ENCODE measurements at places on chromosomes 12 and 14.

DNA sequence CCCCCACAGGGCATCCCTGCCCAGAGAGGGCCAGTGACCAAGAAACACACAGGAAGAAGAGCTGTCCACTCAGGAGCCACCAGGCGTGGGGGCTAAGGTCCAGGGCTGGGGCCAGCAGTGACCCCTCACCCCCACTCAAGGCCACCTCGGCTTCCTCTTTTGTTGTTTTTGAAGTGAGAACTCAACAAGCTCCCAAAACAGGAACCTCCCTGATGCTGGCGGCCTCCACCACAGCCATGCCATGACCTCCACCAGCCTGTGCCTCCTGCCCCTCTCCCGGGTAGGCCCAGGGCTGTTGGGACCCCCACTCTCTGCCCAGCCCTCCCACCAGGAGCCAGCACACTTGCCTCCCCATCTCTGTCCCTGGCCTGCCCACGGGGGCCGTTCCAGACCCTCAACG lies 7.8 kb downstream of the AKT1 start:
- no peak for DNase-seq

DNA sequence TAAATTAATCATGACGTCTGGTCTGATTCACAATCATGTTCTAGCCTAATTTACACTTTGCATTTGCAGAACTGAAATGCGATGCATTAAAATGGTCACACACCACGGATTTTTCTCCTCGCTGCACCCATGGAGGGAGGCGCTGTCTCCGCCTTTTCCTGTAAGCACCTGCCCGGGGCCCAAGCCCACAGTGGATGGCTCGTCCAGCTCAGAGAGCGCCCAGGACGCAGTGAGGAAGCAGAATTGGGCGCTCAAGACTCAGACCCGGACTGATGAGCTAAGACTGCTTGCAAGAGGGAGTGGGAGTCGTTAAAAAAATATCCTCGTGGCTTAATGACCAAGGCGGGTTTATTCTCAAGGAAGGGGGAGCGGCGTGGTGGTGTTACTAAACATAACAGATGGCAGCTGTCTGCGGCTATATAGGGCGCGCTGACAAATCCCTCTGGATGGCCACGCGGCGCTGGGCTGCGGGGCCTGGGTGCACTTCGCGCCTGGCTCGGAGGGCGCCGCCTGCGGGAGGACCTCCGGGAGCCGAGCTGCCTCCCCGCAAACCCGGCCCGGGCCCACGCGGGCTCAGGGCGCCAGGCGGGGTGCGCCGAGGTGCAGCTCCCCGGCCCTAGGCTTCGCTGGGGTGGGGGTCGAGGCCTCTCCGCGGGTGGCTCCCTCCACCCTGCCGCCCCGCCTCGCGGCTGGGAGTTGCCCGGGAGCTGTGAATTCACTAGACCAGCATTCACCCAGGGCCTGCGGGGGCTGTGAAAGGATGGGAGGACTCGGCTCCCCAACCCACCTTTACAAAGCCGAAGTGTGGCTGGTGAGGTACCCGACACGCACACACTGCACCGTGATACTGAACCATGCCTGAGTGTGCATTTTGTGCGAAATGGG lies 78.7 kb downstream of the PPM1A start:
- DNase-seq = no peak

GRCh38 chr12:124479680-124480468 lies 87.5 kb downstream of the NCOR2 start:
- no peak for DNase-seq

- no peak for DNase-seq
These were observed 38.1 kb upstream of the SLC2A13 start for GRCh38 chr12:40144023-40144422.

DNA sequence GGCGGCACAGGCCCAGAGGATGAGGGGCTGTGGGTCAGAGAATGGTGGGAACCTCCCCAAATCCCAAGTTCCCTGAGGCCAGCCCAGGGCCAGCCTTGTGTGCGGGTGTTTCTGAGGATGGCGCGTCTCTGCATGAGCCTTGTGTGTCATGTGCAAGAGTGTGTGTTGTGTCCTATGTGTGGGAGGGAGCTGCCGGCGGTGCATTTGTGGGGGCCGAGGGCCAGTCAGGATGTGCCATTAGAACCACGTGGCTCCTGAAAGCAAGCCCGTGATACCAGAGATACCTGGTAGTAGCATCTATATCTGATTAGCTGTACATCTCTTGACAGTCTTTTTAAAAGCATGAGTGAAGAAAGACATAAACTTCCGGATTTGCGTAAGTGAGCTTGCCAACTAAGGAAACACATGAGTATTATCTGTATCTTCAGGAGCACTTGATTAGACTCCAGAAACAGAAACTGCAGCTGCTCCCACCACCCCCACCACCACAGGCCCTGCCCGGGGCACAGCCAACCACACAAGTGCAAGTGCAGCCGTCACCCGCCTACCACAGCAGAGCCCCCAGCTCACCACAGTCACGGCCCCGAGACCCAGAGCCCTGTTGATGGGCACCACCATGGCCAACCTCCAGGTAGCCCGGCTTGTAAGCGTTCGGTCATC lies 19.2 kb downstream of the DDX51 start:
- no peak for DNase-seq

DNA sequence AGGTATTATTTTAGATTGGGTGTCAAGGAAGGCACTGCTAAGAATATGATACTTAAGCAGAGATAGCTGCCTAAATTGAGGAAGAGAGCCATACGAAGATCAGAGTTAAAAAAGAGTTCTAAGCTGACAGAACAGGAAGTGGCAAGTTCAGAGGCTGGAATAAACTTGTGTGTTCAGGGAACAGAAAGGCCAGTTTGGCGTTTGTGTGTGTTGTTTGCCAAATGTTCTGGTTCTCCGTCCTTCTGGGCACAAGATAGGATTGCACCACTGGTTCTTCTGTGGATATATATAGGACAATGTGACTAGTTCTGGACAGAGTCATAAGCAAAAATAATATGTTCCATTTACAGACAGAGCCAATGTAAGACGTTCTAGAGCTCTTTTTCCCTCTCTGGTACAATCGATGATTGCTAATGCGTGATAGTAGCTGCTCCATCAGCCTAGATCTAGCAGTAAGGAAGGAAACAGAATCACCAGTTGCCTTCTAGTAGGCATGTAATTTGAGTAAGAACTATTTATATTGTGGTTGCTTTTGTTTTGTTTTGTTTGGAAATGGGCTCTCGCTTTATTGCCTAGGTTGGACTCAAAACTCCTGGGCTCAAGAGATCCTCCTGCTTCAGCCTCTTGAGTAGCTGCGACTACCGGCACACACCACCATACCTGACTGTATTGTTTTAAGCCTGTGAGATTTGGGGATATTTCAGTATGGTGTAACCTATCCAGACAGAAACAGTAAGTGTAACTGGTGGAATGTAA lies 7.4 kb downstream of the BBS10 start:
- DNase-seq = no peak

DNA sequence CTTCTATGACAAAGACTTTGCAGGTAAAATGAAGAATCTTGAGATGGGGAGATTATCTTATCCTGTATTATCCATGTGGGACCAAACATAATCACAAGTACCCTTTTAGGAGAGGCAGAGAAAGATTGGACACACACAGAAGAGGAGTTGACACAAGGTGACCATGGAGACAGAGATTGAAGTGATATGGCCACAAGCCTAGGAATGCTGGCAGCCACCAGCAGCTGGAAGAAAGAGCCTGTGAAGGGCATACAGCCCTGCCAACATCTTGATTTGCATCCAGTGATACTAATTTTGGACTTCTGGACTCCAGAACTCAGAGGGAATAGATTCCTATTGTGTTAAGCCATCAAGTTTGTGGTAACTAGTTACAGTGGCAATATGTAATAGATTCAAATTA lies 78.1 kb downstream of the RPS29 start:
- no peak for DNase-seq

DNA sequence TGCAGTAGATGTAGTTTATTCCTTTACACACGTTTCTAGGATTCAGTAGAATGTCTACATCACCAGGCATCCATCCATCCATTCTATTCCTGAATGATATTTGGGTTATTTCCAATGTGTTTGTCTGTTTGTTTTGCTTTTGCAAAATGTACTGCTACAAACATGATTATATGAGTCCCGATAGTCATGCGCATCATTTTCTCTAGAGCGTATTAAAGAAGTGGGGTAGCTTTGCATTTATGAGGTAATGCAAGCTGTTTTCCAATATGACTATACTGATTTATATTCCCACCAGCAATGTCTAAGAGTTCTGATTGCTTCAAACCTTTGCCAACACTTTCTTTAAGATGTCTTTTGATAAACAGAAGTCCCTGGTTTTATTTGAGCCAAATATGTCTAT lies 253.2 kb downstream of the NOVA1 start:
- DNase-seq = no peak

- no peak for DNase-seq
These were observed 96.3 kb downstream of the ITPK1 start for GRCh38 chr14:93019367-93019843.

- peak; percentile 27 for DNase-seq
These were observed 106.2 kb upstream of the NAV3 start for GRCh38 chr12:77724367-77724957.

GRCh38 chr14:100100032-100100703 lies 34.9 kb downstream of the EVL start:
- DNase-seq = no peak

GRCh38 chr12:15278816-15279658 lies 43.3 kb upstream of the PTPRO start:
- DNase-seq = no peak

GRCh38 chr12:11595080-11595479 lies 54.4 kb upstream of the ETV6 start:
- no peak for DNase-seq

GRCh38 chr12:42786400-42787148 lies 197.0 kb upstream of the PRICKLE1 start:
- no peak for DNase-seq

DNA sequence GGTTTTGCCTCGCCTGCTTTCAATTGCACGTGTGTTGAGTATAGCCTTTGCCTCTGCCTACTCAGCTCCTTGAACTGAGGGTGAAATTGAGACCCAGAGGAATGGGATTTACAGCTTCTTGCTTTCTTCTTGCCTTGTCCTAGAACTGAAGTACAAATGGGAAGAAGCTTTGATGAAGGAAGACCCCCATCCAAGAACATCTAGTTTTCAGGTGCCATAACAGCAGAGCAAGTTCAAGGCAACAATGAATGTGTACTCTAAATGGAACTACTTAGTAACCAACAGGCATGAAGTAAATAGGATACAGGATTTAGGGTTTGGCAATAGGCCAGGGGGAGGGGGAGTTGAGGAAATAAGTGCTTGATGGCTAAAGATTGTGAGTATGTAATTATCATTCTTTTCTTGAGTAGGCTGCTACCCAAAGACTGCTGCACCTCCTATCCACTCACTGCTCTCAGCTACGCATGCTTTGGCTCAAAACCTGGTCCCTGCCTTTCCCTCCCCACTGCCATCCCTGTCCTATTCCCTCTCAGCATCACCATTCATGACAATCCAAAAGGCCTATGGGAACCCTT lies 2.1 kb downstream of the GPX2 start:
- DNase-seq = no peak

DNA sequence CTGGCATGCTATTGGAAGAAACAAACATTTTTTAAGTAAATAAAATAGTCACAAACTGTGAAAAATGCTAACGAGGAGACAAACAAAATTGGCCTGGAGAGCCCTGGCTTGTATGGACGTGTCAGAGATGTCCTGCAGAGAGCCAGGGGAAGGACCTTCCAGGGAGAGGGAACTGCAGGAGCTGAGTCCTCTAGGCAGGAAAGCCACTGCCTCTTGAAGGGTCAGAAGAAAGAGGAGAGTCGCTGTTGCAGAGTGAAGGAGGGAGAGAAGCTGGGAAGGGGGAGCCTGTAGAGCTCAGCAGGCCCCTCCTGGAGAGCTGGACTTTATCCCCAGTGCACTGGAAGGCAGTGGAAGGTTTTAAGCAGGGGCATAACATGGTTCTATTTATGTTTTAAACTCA lies 80.3 kb upstream of the PWP1 start:
- DNase-seq = no peak

- DNase-seq = no peak
These were observed 222.0 kb downstream of the PPM1H start for GRCh38 chr12:62712681-62713573.

GRCh38 chr12:49577589-49578315 lies 9.8 kb upstream of the MCRS1 start:
- no peak for DNase-seq

DNA sequence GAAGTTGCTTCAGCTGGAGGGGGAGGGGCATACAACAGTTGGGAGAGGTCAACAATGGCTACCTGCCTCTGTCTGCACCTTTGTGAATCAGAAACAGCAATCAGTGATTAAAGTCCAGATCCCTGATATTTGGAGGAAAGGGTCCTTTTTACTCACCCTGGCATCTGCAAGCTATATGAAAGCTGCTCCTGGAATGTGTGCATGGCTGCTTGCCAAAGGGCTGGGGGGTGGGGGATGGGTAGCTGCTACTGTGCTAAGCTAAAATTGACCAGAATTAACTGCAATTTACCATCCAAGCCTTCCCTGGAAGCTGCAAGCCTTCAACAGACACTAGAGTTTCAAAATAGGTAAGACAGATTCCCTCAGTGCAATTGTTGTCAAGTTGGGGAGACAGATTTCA lies 13.5 kb upstream of the GTF2A1 start:
- DNase-seq = no peak

DNA sequence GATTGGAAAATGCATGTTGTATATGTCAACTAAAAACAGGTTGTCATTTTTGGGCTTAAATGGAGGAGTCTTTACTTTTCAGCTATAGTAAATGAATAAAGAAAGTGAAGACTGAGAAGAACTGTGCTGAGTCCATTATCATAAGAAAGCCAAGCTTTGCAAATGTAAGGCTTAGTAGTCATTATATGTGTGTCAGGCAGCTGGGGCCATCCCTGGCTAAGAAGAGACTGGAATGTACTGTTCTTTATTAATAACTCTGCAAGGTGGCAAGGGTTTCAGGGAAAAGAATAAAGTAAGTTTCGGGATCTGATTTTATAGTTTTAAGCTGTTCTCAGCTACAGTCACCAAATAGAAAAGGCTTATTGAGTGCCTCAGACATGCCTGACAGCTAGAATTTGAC lies 48.7 kb downstream of the SRGAP1 start:
- no peak for DNase-seq

- no peak for DNase-seq
These were observed 1090.5 kb downstream of the VRK1 start for GRCh38 chr14:97887690-97888089.

DNA sequence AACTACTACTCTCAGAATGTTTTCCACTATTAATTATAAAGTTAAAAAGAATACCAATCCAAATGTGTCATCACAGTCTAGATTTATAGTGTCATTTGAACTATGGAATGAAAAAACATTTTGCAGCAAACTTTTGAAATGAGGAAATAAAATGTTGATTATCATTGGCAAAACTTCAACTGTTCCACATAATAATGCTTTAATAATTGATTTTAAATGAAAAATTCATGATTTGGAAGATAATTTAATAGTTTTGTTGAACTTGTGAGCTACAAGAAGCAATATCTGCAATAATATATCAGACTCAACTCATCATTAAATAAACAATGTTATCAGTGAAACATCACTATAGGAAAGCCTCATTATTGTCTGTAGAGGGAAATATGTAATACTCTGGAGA lies 48.2 kb upstream of the DCN start:
- no peak for DNase-seq

GRCh38 chr12:9751204-9752144 lies 9.2 kb downstream of the CD69 start:
- DNase-seq = no peak
